ENCODE measurements at places on chromosomes 7 and 10.

GRCh38 chr7:80950550-80950967, 31.7 kb upstream of the SEMA3C start:
- no peak overlapping the region for H3K4me3 ChIP-seq
- DNase-seq: no peak
- no peaks in the 10 kb centered on the region for H3K27me3 ChIP-seq
- H3K4me1 ChIP-seq: no peaks in the 10 kb centered on the region
- no peaks in the 10 kb centered on the region for H3K36me3 ChIP-seq
- H3K27ac ChIP-seq: no peak overlapping the region

DNA sequence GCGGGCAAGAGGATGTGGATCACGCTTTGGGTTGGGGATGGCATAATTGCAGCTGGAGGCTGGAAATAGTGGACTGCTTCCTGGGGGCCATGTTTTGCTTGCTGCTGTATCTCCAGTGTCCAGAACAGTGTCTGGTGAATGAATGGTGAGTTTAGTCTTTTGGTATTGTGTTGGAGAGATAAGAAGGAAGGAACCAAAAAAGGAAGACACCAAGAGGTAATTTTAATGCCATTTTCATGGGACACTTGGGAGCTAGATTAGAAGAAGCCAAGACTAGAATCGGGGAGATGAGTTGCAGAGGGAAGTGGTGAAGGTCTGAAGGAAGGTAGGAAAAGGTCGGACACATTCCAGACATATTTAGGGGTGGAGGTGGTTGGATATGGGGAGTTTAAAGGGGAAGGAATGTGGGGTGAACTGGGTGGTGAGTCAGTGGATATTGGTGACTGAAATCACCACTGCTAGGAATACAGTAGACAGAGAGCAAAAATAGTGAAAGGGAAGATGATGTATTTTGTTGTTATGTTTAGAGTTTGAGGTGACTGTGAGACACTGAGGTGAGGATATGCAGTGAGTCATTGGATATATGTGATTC, 76.7 kb downstream of the CCNY start:
- DNase-seq: no peak
- H3K36me3 ChIP-seq: peaks cover 2% of the 10 kb centered on the region
- H3K4me3 ChIP-seq: no peak overlapping the region
- H3K27me3 ChIP-seq: no peaks in the 10 kb centered on the region
- H3K27ac ChIP-seq: no peak overlapping the region

DNA sequence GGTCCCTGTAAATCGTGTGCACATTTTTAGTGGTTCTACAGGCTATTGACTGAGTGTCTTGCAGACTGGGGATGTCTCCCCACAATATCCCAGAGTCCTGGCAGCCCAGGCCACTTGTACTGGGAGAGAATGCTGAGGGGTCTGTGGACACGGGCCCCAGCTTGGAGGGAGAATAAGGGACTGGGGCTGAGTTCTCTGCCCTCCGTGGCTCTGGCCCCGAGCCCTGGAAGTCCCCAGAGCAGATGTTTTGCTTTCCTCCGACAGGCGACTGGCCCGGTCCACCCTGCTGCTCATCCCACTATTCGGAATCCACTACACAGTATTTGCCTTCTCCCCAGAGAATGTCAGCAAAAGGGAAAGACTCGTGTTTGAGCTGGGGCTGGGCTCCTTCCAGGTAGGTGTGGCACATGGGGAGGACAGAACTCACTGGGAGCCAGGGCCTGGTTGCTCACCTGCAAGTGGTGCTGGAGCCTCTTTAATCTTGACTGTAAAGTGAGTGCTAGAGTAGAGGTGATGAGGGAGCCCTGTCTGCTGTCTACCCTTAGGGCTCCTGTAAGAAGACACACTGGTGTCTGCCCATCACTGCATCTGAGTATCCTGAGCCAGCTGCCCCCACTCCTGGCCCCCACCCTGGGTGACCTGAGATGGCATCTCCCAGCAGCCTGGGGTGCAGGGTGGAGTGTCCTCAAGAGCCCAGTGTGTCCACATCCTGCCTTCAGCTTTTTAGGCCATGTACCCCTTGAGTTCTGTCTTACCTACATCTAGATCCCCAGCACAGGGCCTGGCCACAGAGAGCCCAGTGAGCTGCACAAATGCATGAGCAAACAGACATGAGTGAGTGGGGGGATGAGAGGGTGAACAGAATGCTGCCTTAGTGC, 51.1 kb downstream of the ADCYAP1R1 start:
- no peaks in the 10 kb centered on the region for H3K4me1 ChIP-seq
- H3K4me3 ChIP-seq: no peak overlapping the region
- no peak for DNase-seq
- no peaks in the 10 kb centered on the region for H3K36me3 ChIP-seq
- peaks cover 6% of the 10 kb centered on the region for H3K27me3 ChIP-seq

DNA sequence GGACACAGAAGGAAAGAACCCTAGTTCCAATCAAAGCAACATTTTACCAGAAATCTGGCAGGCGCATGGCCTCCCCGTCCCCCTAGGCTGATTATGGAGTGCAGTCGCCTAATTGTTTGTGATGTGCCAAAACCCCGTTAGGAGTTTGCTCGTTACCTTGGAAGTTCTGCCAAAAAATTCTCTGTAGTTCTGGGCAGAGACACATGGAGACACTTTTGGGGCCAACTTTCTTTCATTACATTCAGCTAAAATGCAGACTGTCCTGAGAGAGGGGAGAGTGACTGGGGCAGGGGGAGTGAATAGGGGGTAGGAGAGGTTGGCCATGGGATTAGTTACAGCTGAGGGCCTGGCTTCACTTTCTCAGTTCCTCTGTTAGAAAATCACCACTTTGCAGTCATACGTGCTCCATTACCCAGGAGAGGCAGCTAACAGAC, 158.0 kb upstream of the NPVF start:
- no peaks in the 10 kb centered on the region for H3K36me3 ChIP-seq
- no peaks in the 10 kb centered on the region for H3K4me1 ChIP-seq
- DNase-seq: no peak
- peaks cover 16% of the 10 kb centered on the region for H3K27me3 ChIP-seq
- H3K4me3 ChIP-seq: no peak overlapping the region

DNA sequence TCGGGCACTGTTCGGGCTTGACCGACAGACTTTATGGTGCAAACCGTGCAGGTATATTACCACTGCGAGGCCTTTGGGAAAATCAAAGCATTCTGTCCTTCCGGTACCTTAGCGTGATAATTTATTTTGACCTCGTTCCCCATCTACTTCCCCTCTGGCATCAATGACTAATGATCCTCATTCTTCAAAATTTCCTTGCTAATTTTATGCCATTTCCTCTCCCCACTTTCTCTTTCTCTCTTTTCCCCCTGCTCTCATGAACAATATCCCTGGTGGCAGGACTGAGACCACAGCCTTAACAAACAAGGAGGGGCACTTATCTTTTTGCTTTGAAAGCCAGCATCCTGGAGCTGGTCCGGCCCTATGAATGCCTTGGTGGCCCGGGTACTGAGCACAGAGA, 210.6 kb downstream of the TCF7L2 start:
- H3K27ac ChIP-seq: no peak overlapping the region
- no peak for DNase-seq
- H3K27me3 ChIP-seq: no peaks in the 10 kb centered on the region

DNA sequence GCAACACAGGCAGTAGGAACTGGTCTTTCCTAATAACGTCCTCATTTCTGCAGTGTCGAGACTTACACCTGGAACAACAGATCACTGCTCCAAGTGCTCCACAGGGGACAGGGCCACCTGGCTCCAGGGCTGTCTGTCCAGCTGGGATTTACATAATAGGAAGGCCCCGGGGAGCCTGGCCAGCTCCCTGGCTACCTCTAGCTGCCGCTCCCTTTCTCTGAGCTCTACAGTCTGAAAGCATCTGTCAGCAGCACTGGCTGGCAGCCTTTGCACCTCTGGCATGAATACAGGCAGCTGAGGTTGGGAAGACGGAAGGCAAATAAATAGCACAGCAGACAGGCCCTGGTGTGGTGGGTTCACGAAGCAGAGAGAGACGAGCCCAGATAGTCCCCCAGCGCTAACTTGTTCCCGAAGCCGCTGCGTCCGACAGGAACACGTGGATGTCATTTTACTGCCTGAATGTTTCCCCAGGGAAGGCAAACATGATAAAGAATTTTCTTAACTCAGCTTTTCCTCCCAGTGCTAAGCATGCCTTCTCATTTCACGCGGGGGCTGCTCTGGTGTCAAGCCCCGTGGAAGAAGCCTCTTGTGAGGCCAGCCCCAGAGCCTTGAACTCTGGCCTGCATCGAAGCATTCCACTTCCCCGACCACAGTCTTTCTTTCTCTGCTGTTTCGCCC, 105.4 kb downstream of the ITIH5 start:
- no peak for DNase-seq
- no peaks in the 10 kb centered on the region for H3K4me1 ChIP-seq
- no peak overlapping the region for H3K4me3 ChIP-seq
- H3K27ac ChIP-seq: no peak overlapping the region
- no peaks in the 10 kb centered on the region for H3K27me3 ChIP-seq

DNA sequence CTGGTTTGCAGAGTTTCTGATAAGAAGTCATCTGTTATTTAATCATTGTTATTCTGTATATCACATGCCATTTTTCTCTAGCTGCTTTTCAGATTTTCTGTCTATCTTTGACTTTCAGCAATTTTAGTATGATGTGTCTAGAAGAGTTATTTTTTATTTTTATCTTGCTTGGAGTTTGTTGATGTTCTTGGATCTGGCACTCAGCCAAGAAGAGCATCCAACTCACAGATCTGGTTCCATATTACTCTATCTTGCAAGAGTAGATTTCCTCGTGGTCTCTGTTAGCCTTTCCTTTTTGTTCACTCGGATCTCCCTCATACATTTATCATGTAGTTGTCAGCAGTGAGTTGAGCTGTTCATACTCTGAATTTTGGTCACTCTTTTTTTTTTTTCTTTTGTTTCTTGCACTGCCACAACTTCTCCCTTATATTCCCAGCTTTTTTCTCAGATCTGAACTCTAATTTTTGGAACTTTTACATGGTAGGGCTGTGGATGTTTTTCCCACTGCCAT, 54.8 kb upstream of the CALCR start:
- peaks cover 8% of the 10 kb centered on the region for H3K27me3 ChIP-seq
- H3K4me1 ChIP-seq: no peaks in the 10 kb centered on the region
- H3K27ac ChIP-seq: no peak overlapping the region
- H3K36me3 ChIP-seq: no peaks in the 10 kb centered on the region
- DNase-seq: no peak

GRCh38 chr10:87798082-87798481, 19.9 kb downstream of the ATAD1 start:
- H3K27ac ChIP-seq: no peak overlapping the region
- DNase-seq: no peak
- no peaks in the 10 kb centered on the region for H3K27me3 ChIP-seq
- H3K36me3 ChIP-seq: peaks cover 57% of the 10 kb centered on the region
- H3K4me3 ChIP-seq: no peak overlapping the region
